Activated effector memory CD4-positive, alpha-beta T cell treated with anti-CD3 and anti-CD28 coated beads, Interleukin-2, amount 50 U/mL, for 16 hours (primary cell): ENCODE measurements at places on chromosomes 5 and 9.

DNA sequence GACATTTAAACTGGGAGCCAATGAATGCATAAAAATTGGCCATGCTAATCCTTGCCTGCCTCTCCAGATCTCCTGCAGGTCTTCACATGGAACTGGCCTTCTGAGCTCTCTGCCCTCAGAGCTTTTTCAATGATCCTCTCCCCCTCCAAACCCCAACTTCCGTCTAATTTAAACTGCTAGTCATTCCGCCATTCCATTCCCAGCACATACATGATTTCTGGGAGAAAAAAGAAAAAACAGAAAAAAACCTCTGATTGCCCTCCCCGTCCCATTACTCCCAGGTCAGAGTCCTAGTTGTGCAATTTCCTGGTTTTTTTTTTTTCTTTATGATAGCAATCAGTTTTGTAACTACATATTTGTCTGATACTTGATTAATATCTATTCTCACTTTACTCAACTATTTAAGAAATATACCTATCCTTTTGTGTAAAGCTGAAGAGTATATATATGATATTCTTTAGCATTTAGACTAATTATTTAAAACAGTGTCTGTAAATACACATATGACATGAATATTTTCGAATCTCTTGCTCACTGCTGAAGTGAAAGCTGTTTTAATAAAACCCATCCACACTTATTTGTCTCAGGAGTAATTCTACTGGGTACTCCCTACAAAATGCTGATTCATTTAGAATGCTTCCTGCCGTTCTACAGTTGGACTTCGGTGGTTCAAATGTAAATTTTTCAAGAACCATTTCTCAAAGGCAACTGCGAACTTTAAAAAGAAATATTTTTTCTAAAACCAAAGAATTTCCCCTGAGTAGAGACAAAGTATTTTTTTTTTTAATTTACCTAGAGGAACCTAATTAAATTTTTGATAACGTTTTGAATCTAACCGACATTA lies 1.6 kb downstream of the HINT1 start:
- no peak for DNase-seq

DNA sequence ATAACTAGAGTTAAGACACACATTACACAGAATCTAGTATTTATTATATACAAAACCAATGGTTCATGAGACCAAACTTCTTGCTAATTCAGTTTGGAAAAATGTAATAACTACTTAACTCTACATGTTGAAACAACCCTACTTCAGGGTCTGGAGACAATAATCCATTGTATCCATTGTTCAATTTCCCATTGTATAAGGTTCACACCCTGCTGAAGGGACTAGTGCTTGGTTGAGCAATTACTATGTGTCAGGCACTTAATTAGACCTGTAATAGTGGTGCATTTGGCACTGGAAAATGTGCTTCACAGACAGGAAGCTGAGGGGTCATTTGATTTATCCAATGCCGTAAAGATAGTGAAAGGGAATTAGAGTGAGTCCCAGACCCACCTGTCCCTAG lies 114.3 kb upstream of the PAPPA start:
- DNase-seq, result no peak

GRCh38 chr9:133463234-133463863 lies 3.6 kb downstream of the CACFD1 start:
- DNase-seq, result no peak

GRCh38 chr9:129497005-129497812 lies 123.7 kb downstream of the C9orf50 start:
- no peak for DNase-seq

DNA sequence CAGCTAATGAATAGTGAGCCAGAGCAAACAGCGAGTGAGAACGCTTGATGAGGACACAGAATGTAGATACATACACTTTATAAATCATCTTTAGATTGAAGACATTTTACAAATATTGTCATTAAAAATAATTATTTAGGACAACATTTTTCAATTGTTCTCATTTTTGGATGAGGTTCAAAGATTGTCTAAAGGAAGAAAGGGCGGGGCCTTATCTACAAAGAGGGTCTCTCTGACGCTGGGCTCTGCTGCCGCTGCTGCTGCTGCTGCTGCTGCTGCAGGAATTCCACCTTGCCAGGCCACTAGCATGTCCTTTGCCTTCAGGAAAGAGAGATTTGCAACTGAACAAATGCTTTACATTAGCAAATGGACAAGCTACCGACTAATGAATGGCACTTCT lies 220.7 kb upstream of the TMEM161B start:
- no peak for DNase-seq

DNA sequence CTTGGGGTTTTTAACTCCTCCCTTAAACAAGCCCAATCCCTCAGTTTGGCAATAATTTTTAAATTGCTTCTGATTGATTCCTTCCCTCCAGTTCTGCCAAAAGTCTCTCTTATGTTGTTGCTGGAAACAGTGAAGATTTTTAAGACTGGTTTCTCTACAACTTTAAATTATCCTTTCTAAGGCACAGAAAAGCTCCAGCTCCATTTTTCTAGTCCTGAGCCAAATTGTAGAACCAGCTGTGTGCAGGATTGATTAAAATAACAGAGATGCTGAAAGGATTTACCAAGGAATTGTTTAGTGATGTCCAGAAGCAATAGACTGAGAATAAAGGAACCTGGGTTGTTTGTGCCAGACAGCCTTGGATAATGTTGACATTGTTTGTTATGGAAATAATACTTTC lies 111.3 kb downstream of the NUDT12 start:
- no peak for DNase-seq

DNA sequence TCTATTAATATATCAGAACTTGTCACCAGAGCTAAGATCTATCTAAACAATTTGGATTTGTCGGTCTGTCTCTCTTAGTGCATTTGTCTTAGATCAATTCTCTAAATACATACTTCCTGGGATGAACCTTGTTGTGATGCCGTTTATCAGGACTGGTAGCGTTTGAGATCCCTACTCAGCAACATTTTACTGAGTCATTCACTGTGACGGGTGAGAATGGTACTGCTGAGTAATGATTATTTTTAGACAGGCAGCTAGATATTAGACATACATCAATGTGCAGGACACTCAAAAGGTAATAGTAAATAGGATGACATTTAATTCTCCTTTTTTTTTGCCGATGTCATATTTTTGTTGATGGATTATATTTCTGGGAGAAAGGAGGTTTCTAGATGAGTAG lies 209.0 kb downstream of the CSNK1G3 start:
- no peak for DNase-seq

DNA sequence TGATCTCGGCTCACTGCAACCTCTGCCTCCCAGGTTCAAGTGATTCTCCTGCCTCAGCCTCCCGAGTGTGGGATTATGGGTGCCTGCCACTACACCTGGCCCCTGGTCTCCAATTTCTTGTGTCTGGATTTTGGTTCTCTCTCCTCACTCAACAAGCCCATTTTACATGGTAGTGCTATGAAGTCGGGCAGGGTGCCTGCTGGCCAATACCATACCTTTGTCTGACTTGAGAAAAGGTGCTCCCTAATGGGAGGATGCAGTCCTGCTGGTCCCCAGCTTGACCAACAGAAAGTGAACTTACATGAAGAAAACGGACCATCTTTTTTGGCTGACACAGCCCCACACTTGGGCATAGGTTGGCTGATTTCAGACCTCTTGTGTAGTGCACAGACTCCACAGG lies 21.6 kb upstream of the PTGS1 start:
- no peak for DNase-seq

- DNase-seq, result no peak
Observed at GRCh38 chr5:161391724-161392123, 154.8 kb downstream of the GABRB2 start.

GRCh38 chr5:83957188-83957587 lies 236.5 kb upstream of the HAPLN1 start:
- DNase-seq, result no peak

DNA sequence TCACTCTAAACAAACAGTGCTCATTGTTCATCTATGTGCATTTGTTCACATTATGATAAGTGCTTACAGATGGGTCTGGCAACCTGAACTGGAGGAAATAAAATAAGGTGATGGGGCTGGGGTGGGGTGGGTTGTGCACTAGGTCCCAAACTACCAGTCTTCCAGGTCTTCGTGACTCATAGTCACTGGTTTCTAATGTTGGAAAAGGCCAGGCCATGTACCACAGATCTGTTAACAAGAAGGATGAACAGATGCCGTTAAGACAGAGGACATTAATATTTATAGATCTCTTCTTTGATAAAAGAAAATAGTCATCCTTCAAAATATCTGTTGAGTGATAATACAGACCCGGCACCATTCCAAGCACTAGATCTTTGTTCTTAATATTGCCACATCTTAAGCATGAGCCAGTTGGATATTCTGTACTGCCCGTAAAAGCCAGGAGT lies 71.4 kb upstream of the STARD4 start:
- no peak for DNase-seq

- DNase-seq, result no peak
Observed at GRCh38 chr9:76766126-76766525, 1.9 kb downstream of the PCA3 start.

DNA sequence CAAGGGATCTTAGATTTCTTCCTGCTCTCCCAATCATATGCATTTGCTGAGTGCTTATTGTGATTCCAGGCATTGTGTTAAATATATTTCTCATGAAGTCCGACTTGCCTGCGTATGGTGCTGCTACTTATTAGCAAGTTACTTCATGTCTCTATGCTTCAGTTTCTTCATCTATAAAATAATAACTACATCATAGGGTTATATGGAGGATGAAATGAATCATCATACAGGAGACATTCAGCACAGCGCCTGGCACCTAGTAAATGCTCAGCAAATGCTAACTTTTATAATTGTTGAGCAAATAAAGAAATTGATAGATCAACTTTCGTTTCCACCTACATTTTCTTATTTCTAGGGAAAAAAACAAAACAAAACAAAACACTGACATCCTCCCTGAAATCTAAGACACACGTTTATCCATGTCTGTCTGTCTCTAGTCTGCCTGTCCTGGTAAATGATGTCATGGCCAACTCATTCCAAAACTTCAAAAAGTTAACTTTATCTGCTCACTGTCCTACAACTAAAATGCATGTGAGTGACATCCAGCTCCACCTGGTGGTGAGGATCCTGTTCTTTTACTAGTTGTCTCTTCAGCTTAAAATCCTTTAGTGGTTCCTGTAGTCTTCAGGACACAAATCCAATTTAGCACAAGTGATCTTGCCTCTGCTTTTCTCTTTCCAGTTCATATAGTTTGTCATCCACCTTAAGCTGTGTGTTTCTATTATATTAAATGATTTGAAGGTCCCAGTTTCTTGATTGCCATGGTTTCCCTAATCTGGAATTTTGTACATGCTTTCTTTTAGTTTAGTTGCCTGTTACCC lies 27.7 kb downstream of the PPP3R2 start:
- no peak for DNase-seq
